ENCODE measurements at places on chromosomes 3 and 15.

DNA sequence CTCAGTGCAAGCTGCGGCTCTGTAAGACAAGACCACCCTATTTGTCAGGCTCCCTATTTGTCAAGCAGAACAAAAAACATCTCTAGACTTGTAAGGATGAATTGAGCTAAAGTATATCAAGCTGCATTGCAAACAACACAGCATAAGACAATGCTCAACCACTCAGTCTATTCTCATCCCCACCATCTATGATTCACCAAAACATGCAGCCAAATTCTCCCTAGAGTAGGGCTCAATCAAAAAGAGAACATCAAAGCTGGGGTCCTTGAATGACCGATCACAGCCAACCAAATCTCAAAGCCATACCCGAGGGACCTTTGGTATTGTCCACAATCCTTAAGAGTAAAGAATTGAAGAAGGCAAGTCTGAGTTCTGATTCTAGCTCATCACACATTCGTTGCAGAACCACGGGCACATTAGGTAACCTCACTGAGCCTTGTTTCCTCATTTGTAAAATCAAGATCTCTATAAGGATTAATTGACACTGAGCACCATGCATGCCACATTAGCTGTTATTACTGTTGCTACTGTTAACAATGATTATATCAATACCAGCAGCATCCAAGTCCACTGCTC, 31.2 kb downstream of the RFTN1 start:
- no peak for DNase-seq

DNA sequence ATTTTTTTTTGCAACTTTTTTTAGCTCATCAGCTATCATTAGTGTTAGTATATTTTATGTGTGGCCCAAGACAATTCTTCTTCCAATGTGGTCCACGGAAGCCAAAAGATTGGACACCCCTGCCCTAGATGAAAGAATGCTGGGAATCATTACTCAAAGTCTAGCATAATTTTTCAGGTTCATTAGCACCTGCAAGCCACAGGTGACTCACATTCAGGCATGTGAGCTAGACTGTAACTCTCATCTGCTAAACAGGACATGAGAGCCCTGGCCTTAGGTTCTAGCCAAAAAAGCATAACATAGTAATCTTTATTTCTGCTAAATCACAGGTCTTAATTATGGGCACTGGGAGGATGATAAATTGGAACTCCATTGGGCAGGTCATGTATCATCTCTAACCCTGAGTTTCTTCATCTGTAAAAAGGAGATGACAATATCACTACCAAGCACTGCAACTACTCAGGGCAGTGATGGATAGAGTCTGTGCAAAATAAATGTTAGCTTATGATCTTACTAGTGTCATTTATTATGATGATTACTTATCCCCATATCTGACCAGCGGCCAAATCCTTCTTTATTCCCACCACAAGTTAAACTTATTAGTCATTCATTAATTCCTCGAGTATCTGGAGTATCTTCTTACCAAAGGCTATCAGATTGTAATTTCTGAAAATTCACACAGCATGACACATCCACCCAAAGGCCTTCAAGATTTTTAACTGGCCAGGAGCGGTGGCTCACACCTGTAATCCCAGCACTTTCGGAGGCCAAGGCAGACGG, 125.0 kb downstream of the PLD1 start:
- DNase-seq = no peak

GRCh38 chr15:41289953-41290352, 42.4 kb downstream of the OIP5 start:
- no peak for DNase-seq

GRCh38 chr3:47424434-47425382, 43.9 kb downstream of the PTPN23 start:
- DNase-seq = no peak

Measured in fibroblast of skin of scalp (primary cell).